ENCODE measurements at places on chromosomes 2 and 18.

DNA sequence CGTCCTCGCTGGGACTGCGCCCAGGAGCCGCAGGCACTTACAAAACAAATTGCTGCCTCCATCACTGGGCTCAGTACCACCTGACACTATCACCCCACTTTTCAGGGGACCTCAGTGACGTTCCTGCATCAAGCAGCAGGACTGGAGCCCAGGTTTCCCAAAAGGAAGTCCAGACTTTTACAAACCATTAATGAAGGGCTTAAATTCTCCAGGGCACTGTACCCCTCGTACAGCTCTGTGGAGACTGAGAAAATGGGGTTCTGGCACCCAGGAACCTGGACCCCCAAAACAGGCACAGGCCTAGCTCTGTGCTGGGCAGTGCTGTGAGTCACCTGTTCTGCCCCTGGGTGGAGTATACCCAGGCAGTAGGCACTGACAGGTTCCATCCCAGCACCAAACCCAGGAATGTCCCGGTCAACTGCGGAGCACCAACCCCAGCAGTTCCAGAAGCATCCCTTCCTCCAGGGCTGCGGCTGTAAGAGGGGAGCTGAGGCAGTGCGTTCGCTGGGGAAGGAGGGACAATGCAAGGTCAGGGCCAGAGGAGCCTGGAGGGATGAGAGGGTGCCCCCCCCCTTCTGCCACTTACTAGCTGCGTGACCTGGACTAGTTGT is 24.6 kb upstream of the NOTO start:
- DNase-seq, result no peak

DNA sequence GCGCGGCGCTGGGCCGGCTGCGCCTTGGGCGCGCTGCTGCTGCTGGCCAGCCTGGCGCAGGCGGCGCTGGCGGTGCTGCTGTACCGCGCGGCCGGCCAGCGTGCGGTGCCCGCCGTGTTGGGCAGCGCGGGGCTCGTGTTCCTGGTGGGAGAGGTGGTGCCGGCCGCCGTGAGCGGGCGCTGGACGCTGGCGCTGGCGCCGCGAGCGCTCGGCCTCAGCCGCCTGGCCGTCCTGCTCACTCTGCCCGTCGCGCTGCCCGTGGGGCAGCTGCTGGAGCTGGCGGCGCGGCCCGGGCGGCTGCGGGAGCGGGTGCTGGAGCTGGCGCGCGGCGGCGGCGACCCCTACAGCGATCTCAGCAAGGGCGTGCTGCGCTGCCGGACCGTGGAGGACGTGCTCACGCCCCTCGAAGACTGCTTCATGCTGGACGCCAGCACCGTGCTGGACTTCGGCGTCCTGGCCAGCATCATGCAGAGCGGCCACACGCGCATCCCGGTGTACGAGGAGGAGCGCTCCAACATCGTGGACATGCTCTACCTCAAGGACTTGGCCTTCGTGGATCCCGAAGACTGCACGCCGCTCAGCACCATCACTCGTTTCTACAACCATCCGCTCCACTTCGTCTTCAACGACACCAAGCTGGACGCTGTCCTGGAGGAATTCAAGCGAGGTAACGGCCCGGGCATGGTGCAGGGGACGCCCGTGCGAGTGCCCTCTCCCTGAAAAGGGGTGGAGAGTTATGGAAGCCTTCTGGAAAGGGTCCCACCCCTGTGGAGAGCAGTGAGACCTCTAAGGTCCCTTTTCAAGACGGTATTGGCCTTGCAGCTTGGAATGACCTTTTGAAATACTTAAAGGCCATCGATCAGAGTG is 1.0 kb downstream of the CNNM3 start:
- no peak for DNase-seq

- no peak for DNase-seq
Measured at GRCh38 chr2:101540518-101540917, 65.6 kb upstream of the RFX8 start.

GRCh38 chr2:238119756-238120462 is 18.6 kb upstream of the KLHL30 start:
- DNase-seq, result no peak

- no peak for DNase-seq
Measured at GRCh38 chr18:10135302-10135926, 221.6 kb downstream of the VAPA start.

- no peak for DNase-seq
Measured at GRCh38 chr18:6557770-6558248, 143.1 kb upstream of the L3MBTL4 start.

DNA sequence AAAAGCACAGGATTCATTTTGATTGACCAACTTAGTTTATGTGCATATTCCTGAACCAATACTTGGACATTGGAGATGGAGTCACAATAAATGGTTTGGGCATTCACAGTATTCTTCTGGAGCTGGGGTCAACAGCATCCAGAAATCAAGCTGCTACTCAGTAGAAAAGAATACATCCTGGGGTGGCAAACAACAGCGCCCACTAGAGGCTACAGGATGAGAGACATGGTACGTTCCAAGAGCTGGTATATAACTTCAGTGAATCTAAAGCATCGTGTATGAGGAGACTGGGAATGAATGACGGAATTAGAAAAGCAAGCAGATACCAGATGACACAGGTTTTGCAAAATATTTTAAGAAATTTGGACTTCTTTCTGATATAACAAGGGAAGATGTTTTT is 142.9 kb upstream of the FIGN start:
- no peak for DNase-seq

- no peak for DNase-seq
Measured at GRCh38 chr2:111164078-111164477, 43.4 kb downstream of the BCL2L11 start.

DNA sequence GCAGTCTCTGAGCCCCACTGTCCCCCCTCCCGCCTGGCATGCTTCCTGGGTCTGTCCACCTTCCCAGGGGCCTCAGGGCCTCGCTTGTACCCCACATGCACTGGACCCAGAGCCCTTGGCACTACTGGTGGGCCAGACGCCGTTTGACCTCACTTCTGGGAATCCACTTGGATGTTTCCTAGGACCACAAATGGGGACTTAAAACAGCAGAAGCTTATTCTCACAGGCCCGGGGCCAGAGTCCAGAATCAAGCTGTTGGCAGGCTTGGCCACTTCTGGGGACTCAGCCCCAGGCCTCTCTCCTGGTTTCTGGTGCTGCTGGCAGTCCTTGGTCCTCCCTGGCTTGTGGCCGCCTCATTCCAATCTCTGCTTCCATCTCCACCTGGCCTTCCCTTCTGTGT is 19.6 kb downstream of the ANO7 start:
- no peak for DNase-seq

DNA sequence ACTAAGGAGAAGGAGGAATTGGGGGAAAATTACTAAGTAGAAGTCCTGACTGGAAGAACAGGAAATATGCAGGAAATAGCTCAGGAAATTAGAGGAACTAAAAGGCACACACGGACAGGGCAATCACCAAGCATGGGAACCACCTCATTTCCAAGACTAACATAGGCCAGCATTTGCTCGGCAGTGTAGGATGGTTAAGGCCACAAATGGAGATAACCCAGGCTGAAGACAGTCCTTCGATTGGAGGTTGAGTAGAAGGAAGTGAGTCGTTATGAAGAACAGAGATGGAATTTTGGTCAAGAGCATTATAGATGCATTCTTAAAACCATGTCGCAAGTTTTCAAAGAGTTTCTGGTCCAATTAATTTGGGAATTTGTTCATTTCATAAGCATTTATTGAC is 401.4 kb downstream of the ALK start:
- no peak for DNase-seq

DNA sequence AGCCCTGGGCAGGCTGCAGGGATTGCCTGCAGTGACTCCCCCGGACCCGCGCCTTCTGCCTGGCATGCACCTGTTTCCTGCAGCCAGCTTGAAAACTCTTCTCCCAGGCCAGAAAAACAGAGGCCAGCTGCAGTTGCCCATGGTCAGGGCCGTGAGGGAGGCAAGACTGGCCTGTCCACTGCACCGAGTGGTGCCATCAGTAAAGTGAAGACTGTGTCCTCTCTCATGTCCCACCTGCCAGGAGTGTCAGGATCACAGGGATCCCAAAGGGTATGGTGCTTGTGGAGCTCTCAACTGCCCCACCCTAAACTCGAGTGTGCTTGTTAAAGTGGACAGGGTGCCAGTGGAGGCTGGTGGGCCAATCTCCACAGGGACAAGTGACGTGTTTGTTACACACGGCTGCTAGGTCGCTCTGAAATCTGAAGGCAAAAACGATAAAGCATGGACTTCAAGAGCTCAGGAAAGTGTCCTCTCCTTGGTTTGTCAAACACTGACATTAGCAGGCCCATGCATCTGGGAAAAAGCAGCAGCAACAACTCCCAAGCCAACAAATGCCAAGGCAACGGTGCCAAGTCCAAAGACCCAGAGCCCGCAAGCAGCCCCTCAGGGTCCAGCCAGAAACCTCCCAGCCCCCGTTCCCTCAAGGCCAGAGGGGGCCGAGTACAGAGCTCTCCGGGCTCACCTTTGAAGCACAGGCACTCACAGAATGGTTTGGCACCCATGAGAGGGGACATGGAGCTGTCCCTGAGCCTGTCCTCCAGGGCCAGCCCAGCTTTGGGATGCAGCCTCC is 213.2 kb downstream of the HDAC4 start:
- no peak for DNase-seq

DNA sequence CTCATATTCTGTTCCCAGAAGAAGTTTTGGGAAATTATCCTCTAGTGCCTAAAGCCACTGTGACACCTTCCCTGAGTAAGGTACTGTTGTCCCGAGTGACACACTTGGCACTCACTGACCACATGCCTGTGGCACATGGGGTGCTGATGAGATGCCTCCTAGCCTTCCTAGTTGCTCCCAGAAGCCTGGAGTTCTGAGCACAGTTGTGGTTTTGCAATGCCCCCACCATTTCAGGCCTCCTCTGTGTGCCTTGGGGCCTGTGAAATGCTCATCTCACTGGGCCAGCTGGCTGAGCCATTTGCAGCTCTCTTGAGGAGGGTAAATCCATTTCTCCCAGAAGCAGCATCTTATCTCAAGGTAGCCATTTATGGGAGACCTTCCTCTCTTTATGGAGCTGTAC is 91.8 kb downstream of the DGKD start:
- no peak for DNase-seq

GRCh38 chr2:187274146-187274545 is 173.9 kb downstream of the CALCRL start:
- DNase-seq, result no peak

- DNase-seq, result no peak
Measured at GRCh38 chr2:58562276-58562675, 321.2 kb upstream of the FANCL start.

GRCh38 chr18:6874315-6874714 is 144.8 kb downstream of the ARHGAP28 start:
- no peak for DNase-seq

DNA sequence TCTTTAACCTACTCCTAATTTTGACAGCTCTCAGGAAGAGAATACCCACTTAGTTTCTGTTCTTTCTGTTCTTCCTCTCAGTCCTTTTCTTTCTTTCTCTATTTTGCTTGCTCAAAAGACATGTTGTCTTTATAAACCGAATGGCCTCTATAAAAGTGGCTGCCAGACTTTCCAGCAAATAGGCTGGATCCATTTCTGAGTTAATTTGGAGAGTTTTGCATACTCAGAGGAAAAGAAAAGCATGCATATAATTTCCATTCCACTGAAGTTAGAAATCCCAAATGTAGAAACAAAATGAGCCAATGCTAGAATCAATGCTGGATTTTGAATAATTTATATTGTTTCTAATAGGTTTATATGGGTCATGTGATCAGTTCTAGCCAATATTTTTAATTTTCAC is 65.9 kb downstream of the FAM124B start:
- DNase-seq, result no peak

GRCh38 chr2:208363485-208363884 is 43.1 kb upstream of the PTH2R start:
- DNase-seq, result no peak

DNA sequence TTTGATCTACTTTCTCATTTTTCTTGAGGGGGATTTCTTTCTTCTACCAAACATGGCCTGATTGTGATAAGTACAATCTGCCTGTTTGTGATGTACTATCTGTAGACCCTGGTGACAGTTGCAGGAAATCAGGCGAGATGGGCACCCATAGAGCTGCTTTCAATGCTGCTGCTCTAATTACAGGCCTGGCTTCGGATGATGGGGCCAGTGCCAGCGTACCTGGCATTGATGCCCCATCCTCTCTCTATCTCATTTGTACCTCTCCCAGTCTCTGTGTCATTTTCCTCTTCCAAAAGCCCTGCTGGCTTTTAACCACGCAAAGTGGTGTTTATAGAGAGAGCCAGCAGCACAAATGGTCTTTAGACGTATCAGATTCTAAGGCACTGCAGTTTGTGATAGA is 69.9 kb downstream of the KCTD18 start:
- DNase-seq, result no peak

- no peak for DNase-seq
Measured at GRCh38 chr18:76565238-76566173, 70.5 kb upstream of the ZNF516 start.

DNA sequence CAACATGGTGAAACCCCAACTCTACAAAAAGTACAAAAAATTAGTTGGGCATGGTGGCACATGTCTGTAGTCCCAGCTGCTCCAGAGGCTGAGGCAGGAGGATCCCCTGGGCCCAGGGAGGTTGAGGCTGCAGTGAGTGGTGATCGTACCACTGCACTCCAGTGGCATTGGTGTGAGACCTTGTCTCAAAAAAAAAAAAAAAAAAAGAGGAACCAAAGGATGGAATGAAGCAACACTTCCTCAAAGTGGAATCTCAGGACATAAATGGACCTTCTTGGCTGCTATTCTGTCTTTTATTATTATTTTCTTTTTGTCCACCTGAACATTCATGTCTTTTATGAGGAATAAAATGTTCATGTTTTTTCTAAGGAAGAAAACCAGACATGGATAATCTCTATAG is 13.7 kb downstream of the GEMIN6 start:
- no peak for DNase-seq

Data from stimulated activated effector memory CD8-positive, alpha-beta T cell treated with anti-CD3 and anti-CD28 coated beads, Interleukin-12 subunit alpha, Interleukin-12 subunit beta, amount 100 ng/mL, for 72 hours (primary cell).